Smooth muscle cell of the brain vasculature (primary cell): ENCODE measurements at places on chromosomes 6 and 20.
A peak's percentile ranks its signal among the peaks of the same experiment; 100 is the strongest.

DNA sequence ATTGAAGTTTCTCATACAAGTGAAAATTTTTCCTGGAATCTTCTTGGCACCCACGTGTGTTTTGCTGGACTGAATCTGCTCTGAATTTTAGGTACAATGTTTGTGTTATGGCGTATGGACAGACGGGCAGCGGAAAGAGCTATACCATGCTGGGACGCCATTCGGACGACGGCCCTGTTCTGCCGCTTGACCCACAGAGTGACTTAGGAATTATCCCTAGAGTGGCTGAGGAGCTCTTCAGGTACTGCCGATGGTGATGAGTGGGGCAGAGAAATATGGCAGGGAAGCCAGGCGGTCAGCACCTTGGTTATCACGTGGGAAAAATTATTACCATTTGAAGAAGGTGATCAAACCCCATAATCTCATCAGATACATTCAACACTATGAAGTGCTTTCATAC, 36.3 kb downstream of the KIF25 start:
- DNase-seq: no peak

- DNase-seq: no peak
Measured at GRCh38 chr6:15264902-15265761, 19.3 kb downstream of the JARID2 start.

- DNase-seq: peak; percentile 62
Measured at GRCh38 chr20:32570401-32571190, 14.5 kb downstream of the NOL4L start.

DNA sequence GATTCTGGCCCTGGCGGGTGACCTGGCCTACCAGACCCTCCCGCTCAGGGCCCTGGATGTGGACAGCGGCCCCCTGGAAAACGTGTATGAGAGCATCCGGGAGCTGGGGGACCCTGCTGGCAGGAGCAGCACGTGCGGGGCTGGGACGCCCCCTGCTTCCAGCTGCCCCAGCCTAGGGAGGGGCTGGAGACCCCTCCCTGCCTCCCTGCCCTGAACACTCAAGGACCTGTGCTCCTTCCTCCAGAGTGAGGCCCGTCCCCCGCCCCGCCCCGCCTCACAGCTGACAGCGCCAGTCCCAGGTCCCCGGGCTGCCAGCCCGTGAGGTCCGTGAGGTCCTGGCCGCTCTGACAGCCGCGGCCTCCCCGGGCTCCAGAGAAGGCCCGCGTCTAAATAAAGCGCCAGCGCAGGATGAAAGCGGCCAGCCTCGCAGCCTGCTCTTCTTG, 868 bp upstream of the SLC2A4RG start:
- no peak for DNase-seq

DNA sequence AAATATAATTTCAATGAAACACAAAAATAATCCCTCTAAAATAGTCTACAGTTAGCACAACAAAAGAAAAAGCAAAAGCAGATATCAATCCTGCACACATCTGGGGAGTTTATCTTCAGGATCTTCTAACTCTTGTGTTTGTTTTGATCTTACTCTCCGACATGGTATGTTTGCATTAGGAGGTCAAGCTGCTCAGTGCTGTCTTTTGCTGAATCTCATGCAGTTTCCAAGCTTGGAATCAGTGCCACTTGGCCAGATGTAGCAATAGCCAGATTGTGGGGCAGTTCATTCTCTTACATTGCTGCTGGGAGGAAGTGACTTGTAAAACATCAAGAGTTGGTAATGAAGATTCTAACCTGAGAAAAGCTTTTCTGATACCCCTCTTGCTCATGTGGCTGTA, 29.5 kb downstream of the RIOK1 start:
- DNase-seq: no peak

- no peak for DNase-seq
Measured at GRCh38 chr6:119241540-119242309, 107.8 kb downstream of the MAN1A1 start.

DNA sequence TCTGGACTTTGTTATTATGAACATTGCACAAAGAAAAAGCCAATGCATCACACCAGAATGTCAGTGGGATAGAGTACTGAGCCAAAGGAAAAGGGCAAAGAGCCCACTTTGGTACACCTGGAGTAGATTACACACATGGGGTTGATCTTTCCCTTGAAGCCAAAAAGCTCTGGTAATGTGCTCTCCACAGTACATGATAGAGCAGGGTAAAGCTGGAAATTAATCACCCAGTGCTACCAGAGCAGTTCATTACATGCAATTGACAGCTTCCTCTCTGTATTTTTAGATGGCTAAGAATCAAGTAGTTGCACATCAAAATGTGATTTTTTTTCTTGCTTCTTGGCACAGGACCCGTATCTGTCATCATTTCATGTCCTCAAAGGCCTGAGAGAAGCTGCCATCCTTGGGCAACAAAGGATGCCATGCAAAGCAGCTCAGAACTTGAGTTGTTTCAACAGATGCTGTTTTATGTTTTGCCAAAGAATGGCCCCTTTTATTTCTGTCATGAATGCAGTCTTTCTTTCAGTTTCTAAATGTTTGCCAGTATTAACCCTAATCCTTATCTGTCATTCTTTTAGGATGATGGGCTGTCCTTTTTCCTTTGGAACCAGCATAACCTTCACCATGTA, 88.1 kb downstream of the HDGFL1 start:
- no peak for DNase-seq

- DNase-seq: no peak
Measured at GRCh38 chr20:48748556-48748955, 79.2 kb downstream of the PREX1 start.

DNA sequence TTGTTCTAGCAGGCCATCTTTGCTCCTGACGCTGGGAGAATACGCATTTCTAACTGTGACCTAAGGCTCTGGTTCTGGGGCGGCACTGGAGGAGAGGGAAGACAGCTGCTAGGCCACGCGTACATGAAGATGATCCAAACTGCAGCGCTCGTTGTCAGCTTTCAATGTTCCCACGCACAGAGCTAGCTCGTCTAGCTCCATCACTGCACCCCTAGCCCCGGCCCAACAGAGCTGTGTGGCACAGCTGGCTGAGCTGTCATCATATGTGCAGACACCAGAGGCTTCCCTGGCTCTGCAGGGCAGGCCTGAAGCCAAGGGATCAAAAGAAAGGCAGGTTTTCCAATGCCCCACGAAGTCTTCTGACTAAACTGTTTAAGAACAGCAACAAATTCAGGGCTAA, 124.7 kb downstream of the IRF4 start:
- no peak for DNase-seq
